Activated T-helper 1 cell treated with anti-CD3 and anti-CD28 coated beads, Interleukin-12 subunit alpha, Interleukin-12 subunit beta, Interleukin-2, Interleukin-4 antibody, amounts not matched to agents 30 ng/mL and 10 ng/mL and 1 ng/mL, durations not matched to agents 14 hours and 24 hours and 36 hours (primary cell): ENCODE measurements at places on chromosomes 5 and 9. TPM values are rescaled to one million over a fixed set of nuclear protein-coding genes. Genes with fewer than 3 reads are reported as not detected.

DNA sequence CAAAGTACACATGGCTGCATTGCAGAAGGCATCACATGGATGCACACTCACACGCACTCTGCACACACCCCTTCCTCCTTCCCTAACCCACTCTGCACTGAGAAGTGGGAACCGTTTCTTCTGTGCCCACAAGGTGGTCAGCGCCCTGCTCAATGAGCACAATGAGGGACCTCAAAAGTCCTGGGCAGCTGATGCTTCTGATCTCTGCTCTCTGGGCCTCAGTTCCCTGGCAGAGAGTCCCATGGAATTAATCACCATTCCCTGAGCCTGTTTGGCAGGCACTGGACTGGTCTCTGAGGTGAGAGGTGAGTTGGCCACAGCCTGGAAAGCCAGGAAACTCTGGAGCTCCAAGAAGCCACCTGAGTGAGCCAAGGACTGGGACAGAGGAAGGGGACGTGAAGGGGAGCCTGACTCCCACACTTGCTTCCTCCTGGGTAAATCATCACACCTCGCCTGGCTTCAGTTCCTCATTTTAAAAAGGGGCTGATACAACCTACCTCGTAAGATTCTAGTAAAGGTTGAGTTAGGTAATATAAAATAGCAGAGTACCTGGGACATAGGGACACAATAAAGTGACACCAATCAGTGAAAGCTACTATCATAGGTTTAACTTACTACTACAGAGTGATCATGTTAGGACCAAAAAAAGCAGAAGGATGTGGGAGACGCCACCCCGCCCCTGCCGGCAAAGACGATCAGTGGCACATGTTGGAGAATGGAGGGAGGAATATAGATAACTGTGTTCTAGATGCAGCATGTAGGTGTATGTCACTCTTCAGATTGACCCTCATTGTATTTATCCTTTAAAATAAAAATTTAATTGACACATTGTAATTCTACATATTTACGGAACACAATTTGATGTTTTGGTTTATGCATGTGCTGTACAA is 21.1 kb upstream of the IGFBPL1 start:
- no peaks in the 10 kb centered on the region for H3K4me1 ChIP-seq
- H3K36me3 ChIP-seq = no peaks in the 10 kb centered on the region
- no peak for DNase-seq

DNA sequence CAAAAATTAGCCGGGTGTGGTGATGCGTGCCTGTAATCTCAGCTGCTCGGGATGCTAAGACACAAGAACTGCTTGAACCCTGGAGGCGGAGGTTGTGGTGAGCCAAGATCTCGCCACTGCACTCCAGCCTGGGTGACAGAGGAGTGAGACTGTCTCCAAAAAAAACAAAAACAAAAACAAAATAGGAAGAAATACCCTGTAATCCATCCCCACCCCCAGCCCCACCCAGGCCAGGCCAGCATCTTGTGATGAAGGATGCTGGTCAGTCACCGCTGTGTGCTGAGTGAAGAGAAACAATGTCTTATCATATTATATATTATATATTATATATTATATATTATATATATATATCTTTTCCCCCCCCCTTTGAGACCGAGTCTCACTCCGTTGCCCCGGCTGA is 15.4 kb upstream of the CCIN start:
- H3K4me3 ChIP-seq = no peak overlapping the region
- DNase-seq = no peak
- no peaks in the 10 kb centered on the region for H3K27me3 ChIP-seq
- peaks cover 28% of the 10 kb centered on the region for H3K36me3 ChIP-seq
- H3K4me1 ChIP-seq = peaks cover 48% of the 10 kb centered on the region

DNA sequence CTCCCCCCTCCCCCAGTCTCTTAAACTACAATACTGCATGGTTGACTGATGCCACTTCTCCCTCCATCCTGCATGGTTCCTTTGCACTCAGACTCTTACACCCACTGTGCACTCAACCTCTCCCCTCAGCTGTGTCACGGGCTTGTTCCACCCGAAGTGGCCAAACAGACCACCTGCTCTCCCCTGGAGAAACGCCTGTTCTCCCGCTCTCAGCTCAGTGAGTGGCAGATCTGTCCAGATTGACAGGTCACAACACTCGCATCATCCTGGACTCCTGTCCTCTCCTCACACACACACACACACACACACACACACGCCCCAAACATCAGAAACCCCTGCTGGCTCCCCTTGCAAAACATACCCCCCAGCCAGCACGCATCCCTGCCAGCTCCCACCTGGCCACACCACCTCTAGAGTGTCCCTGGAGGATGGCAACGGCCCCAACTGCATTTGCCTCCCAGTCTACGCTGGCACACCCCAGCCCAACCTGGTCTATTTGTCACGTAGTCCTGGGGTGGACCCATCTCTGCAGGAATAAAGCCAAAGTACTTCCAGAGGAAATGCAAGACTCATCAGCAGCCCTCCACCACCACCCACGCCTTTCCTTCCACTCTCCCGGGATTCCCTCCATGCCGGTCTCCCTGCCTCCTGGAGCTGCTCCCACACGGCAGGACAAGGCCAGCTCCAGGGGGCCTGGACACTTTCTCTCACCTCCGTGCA is 2.9 kb downstream of the OR2V1 start:
- H3K27ac ChIP-seq = no peak overlapping the region
- no peaks in the 10 kb centered on the region for H3K4me1 ChIP-seq
- DNase-seq = no peak
- no peaks in the 10 kb centered on the region for H3K36me3 ChIP-seq

GRCh38 chr5:123997064-123997461 is 485.1 kb downstream of the CSNK1G3 start:
- H3K27ac ChIP-seq = no peak overlapping the region
- no peak overlapping the region for H3K4me3 ChIP-seq
- DNase-seq = no peak
- no peaks in the 10 kb centered on the region for H3K36me3 ChIP-seq
- H3K4me1 ChIP-seq = no peaks in the 10 kb centered on the region

DNA sequence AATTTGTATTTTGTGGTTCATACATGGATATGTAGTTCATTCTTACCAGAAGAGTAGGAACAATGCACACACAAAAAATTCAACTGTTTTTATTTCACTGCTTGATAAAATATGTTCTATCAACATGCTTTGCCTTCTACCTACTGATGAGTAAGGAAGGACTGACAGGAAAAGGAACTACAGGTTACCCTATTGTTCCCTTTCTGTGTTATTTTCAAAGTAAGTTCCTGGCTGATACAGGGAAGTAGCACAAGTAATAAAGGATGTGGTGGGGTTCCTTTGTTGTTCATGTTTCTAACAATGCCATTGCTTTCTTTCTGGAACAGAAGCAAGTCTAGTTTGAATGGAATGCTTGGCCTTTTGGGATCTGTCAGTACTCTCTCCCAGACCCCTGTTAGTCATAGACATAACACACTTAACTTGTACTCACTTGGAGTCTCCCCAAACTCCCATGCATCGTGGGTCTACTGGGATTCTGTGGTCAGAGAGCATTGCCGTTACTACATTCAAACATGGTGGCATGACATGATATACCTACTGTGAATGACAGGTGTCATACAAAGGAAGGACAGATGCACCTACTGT is 20.2 kb upstream of the ALDOB start:
- no peak overlapping the region for H3K27ac ChIP-seq
- H3K4me1 ChIP-seq = no peaks in the 10 kb centered on the region
- DNase-seq = no peak
- H3K4me3 ChIP-seq = no peak overlapping the region

DNA sequence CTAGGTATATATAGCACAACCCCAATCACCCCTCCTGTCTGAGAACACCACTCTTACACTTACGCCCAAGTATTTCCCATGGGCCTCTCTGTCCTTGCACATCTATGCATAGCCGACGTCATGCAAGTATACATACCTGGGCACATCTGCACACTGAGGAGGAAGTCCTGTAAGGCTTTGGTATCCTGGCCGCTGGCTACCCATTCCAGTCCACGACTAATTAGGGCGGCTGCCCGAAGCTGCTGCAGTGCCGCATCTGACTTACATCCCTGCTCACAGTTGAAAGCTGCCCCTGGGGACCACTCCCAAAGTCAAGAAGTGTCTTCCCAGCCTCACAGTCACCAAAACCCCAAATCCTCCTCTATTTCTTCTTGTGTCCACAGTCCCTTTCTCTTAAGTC is 2.4 kb upstream of the VCP start:
- peak overlapping the region; percentile 33 for H3K27ac ChIP-seq
- peaks cover 46% of the 10 kb centered on the region for H3K36me3 ChIP-seq
- peaks cover 52% of the 10 kb centered on the region for H3K4me1 ChIP-seq
- H3K4me3 ChIP-seq = no peak overlapping the region

DNA sequence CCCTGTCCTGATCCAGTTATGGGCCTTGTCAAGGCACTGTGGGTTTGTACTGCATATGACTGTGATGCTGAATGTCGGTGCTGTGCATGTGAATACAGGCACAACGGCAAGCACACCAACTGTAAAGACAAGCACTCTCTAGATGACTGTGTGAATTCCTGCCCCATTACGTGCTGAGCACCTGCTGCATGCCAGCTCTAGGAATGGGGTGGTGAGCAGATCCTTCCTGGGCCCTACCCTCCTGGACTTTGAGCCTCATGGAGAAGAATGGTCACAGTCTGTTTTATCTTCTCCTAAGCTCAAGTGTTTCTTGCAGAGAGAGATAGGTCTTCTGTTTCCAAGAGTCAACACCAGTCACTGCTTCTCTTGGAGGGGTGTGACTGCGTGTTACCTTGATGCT is 56.0 kb upstream of the RARS1 start:
- no peaks in the 10 kb centered on the region for H3K4me1 ChIP-seq
- DNase-seq = no peak
- no peak overlapping the region for H3K27ac ChIP-seq
- no peak overlapping the region for H3K4me3 ChIP-seq
- no peaks in the 10 kb centered on the region for H3K27me3 ChIP-seq

DNA sequence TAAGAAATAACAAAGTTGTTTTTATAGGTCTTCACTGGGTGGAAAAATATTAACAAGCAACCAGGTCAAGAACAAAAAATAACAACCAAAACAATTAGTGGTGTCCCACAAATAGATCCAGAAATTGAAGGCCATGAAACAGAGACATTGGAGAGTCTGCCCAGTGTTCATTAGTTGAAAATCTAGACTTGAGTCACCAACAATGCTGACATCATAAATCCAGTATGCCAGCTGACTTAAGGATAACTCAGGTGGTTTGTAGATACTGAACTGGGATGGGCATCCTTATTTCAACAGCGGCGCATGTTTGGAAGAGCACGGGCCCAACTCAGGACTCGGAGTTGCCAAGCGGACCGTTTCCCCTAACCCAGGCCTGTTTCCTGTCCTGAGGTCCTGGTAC is 80.7 kb upstream of the TNFAIP8 start:
- peak overlapping the region; percentile 95 for H3K27ac ChIP-seq
- H3K27me3 ChIP-seq = no peaks in the 10 kb centered on the region
- peaks cover 13% of the 10 kb centered on the region for H3K36me3 ChIP-seq
- peaks cover 98% of the 10 kb centered on the region for H3K4me1 ChIP-seq

DNA sequence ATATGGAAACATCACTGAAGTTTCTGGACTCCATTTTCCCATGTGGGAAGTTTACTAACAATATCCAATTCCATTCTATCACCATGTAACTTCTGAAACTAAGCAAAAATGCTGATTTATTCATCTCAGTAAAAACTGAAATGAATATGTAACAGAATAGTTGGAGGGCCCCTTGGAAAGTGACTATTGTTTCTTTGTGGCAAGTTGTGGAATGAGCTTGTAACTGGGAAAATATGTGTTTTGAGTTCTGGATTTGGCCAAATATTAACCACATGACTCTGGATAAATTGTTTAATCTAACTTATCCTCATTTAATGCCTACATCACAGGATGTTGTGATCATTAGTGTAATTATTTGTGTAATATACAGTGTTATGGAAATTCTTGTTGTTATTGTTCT is 619.3 kb downstream of the TLE4 start:
- DNase-seq = no peak
- H3K27me3 ChIP-seq = no peaks in the 10 kb centered on the region
- H3K4me3 ChIP-seq = no peak overlapping the region
- no peaks in the 10 kb centered on the region for H3K36me3 ChIP-seq
- no peak overlapping the region for H3K27ac ChIP-seq
- no peaks in the 10 kb centered on the region for H3K4me1 ChIP-seq

DNA sequence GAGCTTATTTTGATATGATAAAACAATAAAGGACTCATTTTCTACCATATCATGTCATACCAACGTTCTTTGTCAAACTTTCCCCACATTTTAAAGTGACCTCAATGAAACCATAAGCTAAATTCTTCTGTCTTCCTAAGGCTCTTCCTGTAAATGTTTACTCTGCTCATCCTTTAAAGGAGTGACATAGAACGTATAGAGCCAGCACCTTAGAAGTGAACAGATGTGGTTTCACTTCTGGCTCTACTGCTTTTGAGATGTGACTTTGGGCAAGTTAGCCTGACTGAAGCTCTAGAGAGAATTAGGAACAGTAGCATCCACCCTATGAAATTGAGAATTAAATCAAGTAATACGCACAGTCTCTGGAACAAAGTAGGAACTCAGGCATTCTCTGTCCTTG is 24.1 kb downstream of the SAR1B start:
- peaks cover 48% of the 10 kb centered on the region for H3K4me1 ChIP-seq
- no peak for DNase-seq
- H3K27ac ChIP-seq = peak overlapping the region; percentile 96
- H3K27me3 ChIP-seq = no peaks in the 10 kb centered on the region
- H3K36me3 ChIP-seq = peaks cover 50% of the 10 kb centered on the region

GRCh38 chr9:121900163-121900562 is 192.9 kb downstream of the TTLL11 start:
- H3K27ac ChIP-seq = no peak overlapping the region
- no peak overlapping the region for H3K4me3 ChIP-seq
- no peak for DNase-seq
- H3K4me1 ChIP-seq = no peaks in the 10 kb centered on the region
- H3K27me3 ChIP-seq = peaks cover 8% of the 10 kb centered on the region
- no peaks in the 10 kb centered on the region for H3K36me3 ChIP-seq

DNA sequence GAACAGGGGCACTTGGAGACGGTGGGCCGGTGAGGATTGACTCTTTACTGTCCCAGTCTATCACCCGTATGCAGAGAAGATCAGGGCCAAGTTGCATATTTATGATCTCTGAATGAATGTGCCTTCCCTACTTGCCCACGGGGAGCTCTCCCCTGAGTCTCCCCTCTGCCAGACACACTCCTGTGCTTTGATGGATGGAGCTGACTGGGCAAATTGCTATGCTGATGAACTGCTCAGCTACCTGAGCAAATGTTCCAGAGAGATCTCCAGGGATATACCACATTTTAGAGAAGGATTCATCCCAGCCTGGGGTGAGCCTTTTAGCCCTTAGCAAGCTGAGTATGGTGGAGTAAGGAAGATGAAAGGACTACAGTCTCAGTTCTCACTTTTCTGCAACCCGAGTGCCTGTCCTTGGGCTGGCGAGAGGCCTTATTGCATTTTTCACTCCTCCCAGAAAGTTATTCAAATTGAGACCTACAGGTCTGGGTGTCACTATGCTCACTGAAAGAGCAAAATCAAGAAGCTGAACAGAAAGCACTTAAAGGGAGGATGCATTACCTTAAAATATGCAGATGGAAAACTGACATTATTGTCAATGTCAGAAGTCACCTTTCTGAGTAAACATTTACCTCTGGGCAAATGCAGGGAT is 526.7 kb upstream of the WWC1 start:
- DNase-seq = no peak
- H3K27ac ChIP-seq = no peak overlapping the region
- H3K27me3 ChIP-seq = no peaks in the 10 kb centered on the region
- H3K36me3 ChIP-seq = no peaks in the 10 kb centered on the region

- no peaks in the 10 kb centered on the region for H3K36me3 ChIP-seq
- DNase-seq = no peak
- H3K27me3 ChIP-seq = no peaks in the 10 kb centered on the region
- H3K4me3 ChIP-seq = no peak overlapping the region
- no peaks in the 10 kb centered on the region for H3K4me1 ChIP-seq
Measured at GRCh38 chr9:110919609-110920008, 118.7 kb downstream of the LPAR1 start.

The S100Z gene
- total RNA-seq = 0.67 and 1.5 TPM in 2 replicates

The ZNF618 gene
- total RNA-seq = 0.07 and 0.16 TPM in 2 replicates

The IQGAP2 gene
- total RNA-seq = 43.5 and 45.4 TPM in 2 replicates

The NIM1K gene
- total RNA-seq = 0.39 and 0.67 TPM in 2 replicates
